ENCODE measurements at places on chromosomes 7 and 10.

DNA sequence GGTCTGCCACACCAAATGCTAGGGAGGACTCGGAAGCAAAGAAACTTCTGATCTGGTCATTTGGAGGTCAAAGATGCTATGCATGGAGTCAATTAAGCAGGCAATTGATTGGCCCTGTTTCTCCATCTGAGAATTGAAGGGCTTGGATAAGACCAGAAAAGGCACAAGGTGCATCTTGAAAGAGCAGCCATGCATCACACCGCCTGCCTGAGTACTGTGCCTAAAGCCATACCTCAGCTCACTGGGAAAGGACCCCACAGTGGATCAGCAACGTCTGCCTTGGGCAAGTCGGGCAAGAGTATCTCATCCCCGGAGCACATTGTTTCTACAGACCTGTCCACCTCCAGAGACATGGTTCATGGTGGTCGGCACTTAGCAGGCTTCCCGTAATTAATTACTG is 42.4 kb downstream of the DLG5 start:
- no peaks in the 10 kb centered on the region for H3K36me3 ChIP-seq
- no peaks in the 10 kb centered on the region for H3K4me1 ChIP-seq
- H3K27ac ChIP-seq = no peak overlapping the region
- no peak for DNase-seq

DNA sequence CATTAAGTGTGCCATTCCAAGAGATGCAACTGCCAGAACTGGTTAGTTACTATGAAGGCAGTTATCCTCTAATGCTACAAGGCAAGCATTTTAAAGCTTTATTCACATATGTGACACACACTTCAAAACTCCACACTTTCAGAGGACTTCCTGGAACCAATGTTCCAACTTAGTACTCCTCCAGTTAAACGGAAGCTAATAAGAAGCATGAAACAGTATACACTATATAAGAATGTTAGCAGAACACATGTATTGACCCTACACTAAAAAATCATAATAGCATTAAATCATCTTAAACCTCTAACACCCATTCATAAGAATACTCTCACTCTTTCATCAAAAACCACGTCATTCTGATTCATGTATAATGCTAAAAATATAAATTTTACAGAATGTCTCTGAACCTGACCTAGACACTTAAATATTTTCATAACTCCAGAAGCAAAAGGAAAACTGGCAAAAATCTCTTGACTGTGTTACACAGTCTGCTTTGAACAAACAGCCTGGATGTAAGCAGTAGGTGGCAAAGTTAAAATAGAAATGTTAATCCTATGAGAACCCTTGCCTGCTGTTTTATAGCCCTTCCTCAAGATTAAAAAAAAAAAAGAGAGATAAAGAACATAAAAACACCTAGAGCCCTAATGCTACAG is 135.0 kb downstream of the SEMA3C start:
- no peaks in the 10 kb centered on the region for H3K27me3 ChIP-seq
- H3K27ac ChIP-seq = no peak overlapping the region
- DNase-seq = no peak
- no peak overlapping the region for H3K4me3 ChIP-seq
- no peaks in the 10 kb centered on the region for H3K4me1 ChIP-seq

DNA sequence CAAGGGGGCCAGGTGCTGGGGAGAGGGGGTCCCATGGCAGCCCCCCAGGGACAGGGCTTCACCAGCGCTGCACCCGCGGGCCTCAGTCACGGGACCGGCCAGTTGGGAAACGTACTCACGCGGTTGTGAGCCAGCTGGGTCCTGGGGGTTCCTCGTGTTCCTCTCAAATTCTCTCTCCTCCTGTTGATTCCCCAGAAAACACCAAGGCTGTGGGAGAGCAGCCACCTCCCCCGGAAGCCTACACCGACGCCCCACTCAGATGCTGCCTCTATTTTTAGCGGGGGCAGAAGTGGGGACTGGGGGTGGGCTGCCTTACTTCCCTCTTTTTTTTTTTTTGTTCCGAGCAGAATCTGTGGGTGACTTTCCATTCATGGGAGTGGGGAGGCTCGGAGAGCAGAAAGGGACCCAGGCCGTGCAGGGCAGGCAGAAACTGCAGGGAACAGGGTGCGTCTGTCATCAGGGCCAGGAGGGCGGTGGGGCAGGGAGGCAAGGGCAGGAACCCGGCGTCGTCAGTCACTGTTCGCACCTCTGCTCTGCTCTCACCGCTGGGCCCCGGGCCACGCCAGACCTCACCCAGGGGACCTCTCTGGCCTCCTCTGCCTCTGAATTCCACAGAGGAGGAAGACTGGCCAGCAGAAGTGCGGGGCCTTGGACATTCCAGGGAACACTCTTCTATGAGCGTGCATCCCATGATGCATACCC is 63.1 kb downstream of the CARD11 start:
- peaks cover 13% of the 10 kb centered on the region for H3K36me3 ChIP-seq
- H3K4me1 ChIP-seq = peaks cover 34% of the 10 kb centered on the region
- no peak overlapping the region for H3K4me3 ChIP-seq
- H3K27me3 ChIP-seq = no peaks in the 10 kb centered on the region

DNA sequence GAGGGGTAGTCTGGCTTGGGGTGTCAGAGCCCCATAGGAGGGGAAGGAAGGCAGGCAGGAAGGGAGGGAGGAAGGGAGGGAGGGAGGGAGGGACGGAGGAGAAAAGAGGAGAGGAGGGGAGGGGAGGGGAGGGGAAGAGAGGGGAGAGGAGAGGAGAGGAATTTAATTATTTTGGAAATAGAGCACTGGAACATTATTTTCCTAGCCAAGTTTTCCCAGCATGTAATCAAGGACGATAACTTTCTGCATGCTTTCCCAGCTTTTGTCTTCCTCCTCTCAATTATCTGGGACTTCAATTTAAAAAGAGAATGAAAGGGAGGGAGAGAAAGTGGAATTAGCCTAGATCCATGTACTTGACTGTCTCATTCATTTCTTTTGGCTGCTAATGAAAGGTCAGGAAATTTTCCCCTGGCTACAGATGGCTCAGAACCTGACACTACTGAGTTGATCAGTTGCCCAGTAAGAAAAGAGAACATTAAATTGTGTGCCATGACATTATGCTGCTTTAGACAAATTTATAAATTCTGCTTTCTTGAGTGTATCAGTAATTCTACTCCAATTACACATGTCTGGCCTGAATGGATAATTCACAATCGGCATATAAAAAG is 148.8 kb downstream of the LRRC4 start:
- H3K4me1 ChIP-seq = peaks cover 3% of the 10 kb centered on the region
- no peaks in the 10 kb centered on the region for H3K27me3 ChIP-seq
- no peak overlapping the region for H3K4me3 ChIP-seq
- H3K27ac ChIP-seq = no peak overlapping the region

GRCh38 chr10:79079054-79079397 is 10.3 kb downstream of the ZMIZ1 start:
- H3K27ac ChIP-seq = no peak overlapping the region
- no peak for DNase-seq
- peaks cover 3% of the 10 kb centered on the region for H3K4me1 ChIP-seq
- H3K36me3 ChIP-seq = no peaks in the 10 kb centered on the region
- no peak overlapping the region for H3K4me3 ChIP-seq
- no peaks in the 10 kb centered on the region for H3K27me3 ChIP-seq

DNA sequence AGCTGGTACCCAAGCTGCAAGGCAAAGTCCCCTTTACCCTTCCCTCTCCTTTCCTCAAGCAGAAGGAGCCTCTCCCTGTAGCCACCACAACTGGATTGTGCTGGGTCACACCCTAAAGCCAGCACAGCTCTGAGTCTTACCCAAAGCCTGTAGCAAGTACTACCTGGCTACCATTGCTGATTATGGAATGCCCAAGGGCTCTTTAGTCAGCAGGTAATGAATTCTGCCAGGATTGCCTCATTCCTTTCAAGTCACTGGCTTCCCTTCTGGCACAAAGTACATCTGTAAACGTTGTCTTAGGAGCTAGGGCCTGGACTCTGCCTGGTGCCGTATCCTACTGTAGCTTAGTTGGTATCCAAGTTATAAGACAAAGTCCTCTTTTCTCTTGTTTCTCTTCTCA is 52.0 kb downstream of the FAS start:
- no peak overlapping the region for H3K27ac ChIP-seq
- DNase-seq = no peak
- no peak overlapping the region for H3K4me3 ChIP-seq
- no peaks in the 10 kb centered on the region for H3K4me1 ChIP-seq
- no peaks in the 10 kb centered on the region for H3K27me3 ChIP-seq

DNA sequence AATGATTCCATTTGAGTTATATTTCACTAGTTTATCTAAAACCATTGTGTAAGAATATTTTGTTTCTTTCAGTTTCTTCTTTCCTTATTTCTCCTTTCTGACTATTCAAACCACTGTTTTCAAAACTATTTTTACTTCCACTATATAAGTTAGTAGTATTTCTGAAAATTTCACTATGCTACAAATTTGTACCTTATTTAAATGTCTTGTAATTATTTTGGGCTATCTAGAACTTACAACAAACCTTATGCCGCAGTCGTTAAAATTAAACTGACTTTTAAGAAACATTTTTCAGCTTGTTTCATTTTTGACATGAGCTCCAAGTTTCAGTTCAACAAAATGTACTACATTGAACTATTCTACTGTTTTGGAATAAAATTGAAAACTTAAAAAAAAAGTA is 1.8 kb downstream of the TFEC start:
- no peak overlapping the region for H3K27ac ChIP-seq
- no peak overlapping the region for H3K4me3 ChIP-seq

DNA sequence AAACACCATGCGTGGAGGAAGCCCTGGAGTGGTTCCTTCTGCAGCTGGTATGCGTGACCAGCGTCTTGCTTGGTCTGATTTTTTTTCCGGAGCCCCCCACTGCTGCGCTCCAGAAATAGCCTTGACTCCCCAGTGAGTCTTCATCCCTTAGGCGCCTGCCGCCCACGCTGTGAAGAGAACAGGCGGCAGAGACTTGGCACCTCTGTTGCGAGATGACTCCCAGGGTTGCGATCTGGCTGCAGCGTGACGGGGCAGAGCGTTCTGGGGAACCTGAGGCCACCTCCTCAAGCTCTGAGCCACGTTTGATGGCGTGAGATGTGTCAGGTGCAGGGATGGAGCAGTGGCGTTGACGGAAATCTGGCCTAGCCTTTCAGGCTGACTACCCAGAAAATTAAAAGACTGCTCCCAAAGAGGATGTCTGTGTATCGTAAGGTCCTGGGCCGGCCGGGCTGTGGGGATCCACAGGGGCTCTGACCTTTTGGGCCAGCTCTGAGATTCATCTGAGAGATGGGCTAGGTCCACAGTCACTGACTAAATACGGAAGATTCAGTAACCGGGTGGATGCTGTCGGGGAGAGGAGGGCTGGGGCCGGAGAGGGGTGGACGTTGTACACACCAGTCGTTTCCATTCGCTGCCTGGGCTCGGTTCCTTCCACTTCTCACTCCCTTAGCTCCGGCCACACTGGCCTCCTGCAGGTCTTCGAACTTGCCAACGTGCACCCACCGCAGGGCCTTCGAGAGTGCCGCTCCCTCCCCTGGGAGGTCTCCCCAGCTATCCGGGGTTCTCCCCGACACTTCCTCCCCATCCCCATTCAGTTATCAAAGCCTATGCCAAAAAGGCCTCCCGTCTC is 33.8 kb downstream of the PFKFB3 start:
- H3K27ac ChIP-seq = no peak overlapping the region
- no peak overlapping the region for H3K4me3 ChIP-seq
- H3K36me3 ChIP-seq = peaks cover 29% of the 10 kb centered on the region
- H3K27me3 ChIP-seq = no peaks in the 10 kb centered on the region

GRCh38 chr7:7953806-7954205 is 14.8 kb upstream of the GLCCI1 start:
- no peaks in the 10 kb centered on the region for H3K27me3 ChIP-seq
- H3K27ac ChIP-seq = no peak overlapping the region
- no peak for DNase-seq
- H3K4me1 ChIP-seq = no peaks in the 10 kb centered on the region
- no peak overlapping the region for H3K4me3 ChIP-seq
- no peaks in the 10 kb centered on the region for H3K36me3 ChIP-seq

- no peak overlapping the region for H3K4me3 ChIP-seq
- H3K4me1 ChIP-seq = no peaks in the 10 kb centered on the region
These were observed 118.5 kb downstream of the CREB5 start for GRCh38 chr7:28530803-28531175.

- no peak for DNase-seq
- H3K36me3 ChIP-seq = no peaks in the 10 kb centered on the region
- H3K27ac ChIP-seq = no peak overlapping the region
- no peaks in the 10 kb centered on the region for H3K4me1 ChIP-seq
- H3K27me3 ChIP-seq = no peaks in the 10 kb centered on the region
These were observed 147.5 kb downstream of the SEMA3D start for GRCh38 chr7:85039196-85039923.

DNA sequence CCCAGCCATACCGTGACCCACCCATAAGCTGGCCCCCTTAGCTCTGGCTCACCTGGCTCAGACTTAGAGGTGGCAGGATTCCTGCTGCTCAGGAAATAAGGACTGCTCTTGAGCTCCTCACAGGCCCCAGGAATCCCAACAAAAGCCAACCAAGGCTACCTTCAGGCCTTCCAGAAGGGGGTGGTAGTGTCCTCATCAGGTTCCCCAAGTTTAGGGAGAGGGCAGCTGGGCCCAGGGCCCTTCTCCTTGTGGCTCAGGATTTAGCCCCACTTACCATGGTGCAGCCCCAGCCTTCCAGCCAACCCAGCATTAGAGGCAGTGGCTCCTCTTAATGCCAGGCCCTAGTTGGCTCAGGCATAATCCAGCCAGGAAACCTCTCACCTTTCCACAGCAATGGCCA is 23.5 kb downstream of the NPFFR1 start:
- no peak overlapping the region for H3K27ac ChIP-seq
- H3K36me3 ChIP-seq = no peaks in the 10 kb centered on the region
- peaks cover 5% of the 10 kb centered on the region for H3K4me1 ChIP-seq

DNA sequence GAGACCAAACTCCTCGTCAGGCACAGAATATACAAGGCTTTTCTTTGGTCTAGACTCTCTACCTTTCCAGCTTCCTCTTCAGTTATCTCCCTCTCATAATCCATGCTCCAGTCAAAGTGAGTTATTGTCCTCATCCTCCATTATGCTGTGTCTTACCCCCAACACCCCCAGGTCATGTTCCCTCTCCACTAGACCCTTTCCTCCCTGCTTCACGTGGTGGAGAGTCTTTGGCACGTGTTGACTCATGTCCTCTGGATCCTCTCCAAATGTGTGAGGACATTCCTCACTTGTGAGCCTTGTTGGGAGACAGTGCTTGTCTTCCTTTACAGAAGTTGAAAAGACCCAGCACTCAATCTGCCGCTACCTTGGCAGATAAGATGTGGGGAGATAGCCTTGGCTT is 36.0 kb upstream of the DLD start:
- DNase-seq = no peak
- H3K27ac ChIP-seq = no peak overlapping the region
- H3K27me3 ChIP-seq = no peaks in the 10 kb centered on the region
- H3K4me1 ChIP-seq = peaks cover 30% of the 10 kb centered on the region

DNA sequence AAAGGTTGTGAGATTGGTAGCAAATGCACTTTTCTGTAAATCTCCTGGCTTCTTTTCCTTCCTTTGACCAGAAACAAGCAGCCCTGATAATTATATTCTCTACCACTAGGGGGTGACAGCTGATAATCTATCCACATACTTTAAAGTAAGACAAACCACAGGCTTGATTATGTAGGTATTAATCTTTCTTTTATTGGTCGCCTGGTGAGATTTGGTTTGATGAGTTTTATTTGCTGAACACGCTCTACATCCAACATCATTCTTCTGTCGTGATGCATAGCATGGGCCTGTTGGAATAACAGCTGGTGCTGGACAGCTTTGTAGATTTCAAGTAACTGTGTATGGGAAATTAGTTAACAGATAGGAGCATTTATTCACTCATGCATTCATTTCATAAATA is 63.5 kb downstream of the ZNF365 start:
- H3K36me3 ChIP-seq = no peaks in the 10 kb centered on the region
- no peak overlapping the region for H3K4me3 ChIP-seq
- H3K27ac ChIP-seq = no peak overlapping the region
- no peaks in the 10 kb centered on the region for H3K27me3 ChIP-seq
- H3K4me1 ChIP-seq = no peaks in the 10 kb centered on the region
